ENCODE measurements at places on chromosomes 6 and 20.

GRCh38 chr6:129647044-129647443, 62.9 kb downstream of the ARHGAP18 start:
- DNase-seq, result no peak

DNA sequence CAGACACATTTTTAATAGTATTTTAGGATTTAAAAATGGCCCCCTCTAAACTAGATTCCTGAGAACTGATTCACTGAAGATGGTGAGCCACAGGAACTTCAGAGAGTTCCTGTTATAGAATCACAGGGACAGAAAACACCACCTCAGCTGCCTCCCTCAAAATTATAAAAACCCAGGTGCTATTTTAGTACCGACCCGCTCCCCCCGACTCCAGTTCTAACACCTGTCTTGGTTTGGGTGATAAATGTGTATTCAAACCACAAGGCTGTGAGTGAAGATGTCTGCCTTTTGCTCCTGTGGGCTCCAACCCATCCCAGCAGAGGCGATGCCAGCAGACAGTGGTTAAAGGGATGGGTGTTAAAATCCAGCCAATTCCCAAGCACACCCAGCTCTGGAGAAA, 127.4 kb upstream of the LY86 start:
- no peak for DNase-seq

DNA sequence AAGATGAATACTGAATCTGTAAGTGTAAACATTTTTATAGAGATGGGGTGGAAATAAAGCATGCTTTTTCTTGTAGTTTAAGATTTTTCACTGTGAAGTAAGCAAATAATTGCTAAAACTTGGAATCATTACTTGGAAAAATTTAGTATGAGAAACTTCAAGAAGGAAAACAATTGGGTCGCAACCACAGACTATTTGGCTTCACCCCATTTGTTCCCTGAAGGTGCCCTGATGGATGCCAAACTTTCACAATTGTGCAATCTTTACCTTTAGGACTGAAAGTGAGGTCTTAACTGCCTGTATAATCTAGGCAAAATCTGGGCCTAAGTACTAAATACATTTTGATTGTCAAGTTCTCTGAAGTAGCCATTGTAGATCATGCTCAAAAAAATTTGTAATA, 330.1 kb downstream of the HDGFL1 start:
- DNase-seq, result no peak

DNA sequence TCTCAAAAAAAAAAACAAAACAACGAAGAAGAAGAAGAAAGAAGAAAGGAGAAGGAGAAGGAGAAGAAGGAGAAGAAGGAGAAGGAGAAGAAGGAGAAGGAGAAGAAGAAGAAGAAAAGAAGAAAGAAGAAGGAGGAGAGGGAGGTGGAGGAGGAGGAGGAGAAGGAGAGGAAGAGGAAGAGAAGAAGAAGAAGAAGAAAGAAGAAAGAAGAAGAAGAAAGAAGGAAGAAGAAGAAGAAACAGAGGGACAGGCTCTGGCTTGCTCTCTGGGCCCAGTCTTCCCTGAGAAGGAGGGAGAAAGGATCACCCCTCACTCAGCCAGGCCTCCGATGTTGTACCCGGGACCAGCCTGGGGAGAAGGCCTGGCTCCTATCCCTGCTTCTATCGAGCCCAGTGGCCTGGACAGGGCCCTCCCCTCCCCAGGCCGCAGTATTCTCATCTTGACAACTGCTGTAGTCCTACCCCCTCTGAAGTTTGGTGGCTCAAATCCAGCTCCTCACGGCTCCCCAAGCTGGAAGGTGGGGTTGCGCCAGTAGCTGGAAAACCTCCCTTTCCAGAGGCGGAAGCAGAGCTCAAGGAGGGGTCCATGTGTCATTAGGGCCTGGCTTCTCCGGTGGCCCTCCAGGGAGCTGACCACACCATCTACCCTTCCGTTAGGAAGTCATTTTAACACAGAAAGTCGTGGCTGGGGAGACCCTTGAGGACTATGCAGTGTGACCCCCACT, 18.9 kb downstream of the C6orf132 start:
- no peak for DNase-seq

GRCh38 chr6:37205997-37206340, 36.0 kb downstream of the PIM1 start:
- DNase-seq, result no peak

DNA sequence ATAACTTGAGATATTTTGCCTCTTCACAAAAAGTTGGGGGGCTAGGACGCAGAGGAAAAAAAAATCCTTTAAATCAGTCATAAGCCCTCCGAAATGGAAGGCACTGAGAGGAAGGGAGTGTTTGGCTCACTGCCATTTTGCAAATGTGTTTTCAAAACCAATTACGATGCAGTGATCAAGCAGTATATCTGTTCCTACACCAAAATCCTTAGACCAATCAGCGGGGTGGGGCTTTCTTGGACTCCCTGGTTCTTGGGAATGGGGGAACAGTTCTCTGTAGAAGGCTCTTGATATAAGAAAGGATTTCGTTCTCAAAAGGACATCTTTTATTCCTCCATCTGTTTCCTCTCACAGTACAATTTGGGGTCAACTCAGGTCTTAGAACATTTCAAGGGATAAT, 478.6 kb upstream of the JARID2 start:
- no peak for DNase-seq

- DNase-seq, result no peak
Measured at GRCh38 chr6:151537556-151537955, 43.7 kb downstream of the CCDC170 start.

- no peak for DNase-seq
Measured at GRCh38 chr6:128932061-128932460, 49.1 kb downstream of the LAMA2 start.

- DNase-seq, result no peak
Measured at GRCh38 chr6:137210903-137211302, 8.3 kb downstream of the IFNGR1 start.

DNA sequence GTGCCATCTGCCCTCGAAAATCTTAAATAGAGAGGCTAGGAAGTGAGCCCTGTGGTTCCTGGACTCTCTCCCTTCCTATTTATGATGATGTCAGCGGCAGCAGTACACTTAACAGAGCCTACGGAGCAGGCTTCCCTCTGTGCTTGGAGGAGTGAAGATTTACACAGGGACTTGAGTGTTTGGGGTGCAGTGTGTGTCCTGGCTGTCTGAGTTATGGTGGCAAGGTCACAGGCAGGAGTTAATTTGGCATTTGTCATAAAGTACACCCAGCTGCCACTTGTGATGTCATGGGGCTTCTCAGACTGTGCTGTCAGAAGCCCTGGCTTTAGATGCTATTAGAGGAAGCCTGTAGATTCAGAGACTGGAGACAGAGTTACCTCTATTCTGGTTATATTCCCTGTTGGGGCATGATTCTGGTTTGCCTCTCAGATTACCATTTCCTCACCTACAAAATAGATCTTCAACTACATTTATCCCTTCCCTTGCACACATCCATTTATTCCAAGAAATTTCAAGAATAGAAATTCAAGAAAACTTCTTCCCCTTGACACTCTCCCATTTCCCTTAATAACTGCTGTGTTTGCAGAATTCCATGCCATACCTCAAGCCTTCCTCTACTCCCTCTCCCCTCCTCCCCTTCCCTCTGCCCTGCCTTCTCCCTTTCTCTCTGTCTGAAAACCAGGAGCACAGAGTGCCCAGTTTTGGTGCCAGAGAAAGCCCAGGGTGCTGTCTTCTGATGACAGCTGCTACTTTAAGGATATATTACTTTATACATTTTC, 72.1 kb downstream of the SLC24A3 start:
- DNase-seq, result no peak

- DNase-seq, result no peak
Measured at GRCh38 chr6:12459945-12460661, 169.9 kb downstream of the EDN1 start.

DNA sequence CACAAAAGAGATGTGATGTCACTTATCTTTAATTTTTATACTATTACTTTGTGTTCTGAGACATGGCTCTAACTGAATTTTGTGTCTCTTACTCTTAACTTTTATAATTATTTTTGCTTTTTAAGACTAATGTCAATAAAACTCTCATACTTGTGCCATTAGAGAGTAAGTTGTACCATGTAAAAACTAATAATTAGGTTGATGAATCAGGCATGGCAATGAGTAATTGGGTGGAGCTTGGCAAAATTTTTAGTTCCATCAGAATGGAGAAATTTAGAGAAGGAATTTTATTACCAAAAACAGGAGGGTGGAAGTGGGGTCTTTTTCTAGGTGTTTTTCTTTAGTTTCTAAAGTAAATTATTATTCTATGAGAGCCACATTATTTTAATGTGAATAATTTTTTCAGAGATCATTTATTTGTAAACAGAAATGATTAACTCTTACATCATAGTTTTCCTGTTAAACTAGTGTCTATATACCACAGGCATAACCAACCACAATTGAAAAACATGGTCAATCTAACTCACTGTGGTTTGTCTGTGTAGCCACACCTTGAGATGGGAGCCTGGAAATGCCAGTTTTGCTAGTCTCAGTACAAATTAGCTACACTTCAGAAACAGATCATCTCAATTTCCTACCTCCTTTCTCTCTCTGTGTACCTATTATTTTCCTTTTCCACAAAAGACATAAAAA, 51.8 kb downstream of the ELOVL4 start:
- no peak for DNase-seq

- DNase-seq, result no peak
Measured at GRCh38 chr20:46799781-46800408, 90.4 kb downstream of the SLC2A10 start.

- no peak for DNase-seq
Measured at GRCh38 chr20:21706261-21707195, 1.1 kb downstream of the PAX1 start.

DNA sequence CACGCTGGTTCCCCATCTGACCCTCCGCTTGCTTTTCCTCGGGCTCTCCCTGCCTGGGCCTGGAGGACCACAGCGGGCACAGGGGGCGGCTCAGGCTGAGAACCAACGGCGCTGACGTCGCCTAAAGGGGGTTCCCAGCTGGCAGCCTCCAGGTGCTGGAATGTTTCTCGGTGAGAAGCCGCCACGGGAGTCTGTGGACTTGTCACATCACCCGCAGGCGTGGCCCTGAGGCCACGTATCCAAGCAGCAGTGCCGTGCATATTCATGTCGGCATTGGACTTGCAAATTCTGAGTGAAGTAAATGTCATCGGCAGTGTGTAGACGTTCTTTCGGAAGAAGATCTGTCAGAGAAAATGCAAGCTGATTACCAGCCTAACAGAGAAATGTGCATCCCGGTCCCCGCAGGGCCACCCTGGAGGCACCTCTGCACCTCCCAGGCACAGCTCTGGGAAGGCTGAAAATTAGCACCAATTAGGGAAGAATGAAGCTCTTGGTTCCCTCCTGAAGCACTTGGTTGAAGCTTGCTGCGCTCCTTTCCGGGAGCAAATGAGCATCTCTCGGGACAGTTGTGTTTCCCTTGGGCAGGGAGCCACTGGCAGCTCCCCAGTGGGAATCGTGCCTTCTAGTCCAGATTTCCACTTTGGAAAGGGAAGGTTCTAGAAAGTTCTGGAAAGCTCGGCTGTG, 24.3 kb downstream of the NTSR1 start:
- DNase-seq, result no peak

DNA sequence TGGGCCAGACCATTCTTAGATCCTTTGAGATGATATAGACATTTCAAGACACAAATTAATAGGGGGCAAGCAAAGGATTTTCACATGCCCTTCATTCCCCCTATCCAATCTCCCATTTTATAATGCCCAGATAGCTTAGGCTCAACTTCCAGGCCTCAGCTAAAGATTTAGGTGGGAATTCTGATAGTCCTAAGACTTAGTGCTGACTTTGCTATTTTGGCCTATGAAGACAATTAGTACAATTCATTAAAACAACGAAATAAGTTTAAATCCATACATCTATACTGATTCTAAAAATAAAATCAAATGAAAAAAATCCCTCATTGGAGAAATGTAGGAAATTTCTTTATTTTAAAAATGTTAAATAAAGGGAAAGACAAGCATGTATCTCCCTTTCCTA, 259.5 kb downstream of the CBLN4 start:
- DNase-seq, result no peak

DNA sequence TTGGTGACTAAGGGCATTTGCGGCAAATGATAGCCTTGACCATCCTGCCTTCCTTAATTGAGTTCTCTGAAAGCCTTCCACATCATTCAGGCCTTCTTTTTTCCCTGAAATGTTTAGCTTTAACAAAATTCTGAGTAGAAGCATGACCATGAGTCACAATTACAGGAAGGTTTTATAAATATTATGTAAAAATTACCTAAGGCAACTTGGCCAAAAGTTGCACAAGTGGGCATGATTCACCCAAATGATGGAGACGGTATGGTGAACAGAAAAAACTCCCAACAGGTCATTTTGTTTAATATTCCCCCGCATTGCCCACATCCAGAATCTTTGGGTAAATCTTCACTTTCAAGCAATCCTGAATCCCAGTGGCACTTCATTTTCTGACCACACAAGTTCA, 37.0 kb downstream of the MC3R start:
- no peak for DNase-seq

DNA sequence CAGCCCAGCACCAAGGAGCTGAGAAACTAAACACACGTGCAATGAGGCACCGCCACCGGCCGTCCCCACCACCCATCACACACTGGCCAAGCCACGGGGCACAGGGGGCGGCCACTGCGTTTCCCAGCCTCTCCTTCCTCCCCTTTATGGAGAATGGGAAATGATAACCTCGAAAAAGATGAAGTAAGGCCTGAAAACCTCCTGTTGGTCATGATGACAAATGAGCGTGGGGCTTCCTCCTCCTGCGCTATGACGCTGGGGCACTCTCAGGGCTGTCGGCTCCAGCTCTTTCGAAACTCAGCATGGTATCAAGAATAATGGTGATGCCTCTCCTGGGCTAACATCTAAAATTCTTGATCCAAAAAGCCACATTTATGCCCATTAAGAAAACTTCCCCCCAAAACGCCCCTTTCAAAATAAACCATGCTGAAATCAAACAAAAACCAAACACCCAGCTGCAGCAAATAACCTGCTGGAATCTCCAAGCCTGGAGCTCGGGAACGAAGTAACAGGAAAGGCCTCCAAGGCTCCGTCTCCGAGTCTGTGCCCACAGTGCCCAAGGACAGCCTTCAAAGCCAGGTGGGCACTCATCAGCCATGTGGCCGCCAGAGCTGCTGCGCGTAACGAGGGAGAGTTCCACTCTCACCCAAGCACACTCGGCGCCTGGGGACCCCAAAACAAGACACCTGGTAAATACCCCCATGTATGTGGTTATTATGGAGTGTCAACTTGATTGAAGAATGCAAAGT, 50.0 kb downstream of the TAF4 start:
- DNase-seq, result no peak

- DNase-seq, result no peak
Measured at GRCh38 chr6:57226221-57226620, 4.1 kb upstream of the RAB23 start.

DNA sequence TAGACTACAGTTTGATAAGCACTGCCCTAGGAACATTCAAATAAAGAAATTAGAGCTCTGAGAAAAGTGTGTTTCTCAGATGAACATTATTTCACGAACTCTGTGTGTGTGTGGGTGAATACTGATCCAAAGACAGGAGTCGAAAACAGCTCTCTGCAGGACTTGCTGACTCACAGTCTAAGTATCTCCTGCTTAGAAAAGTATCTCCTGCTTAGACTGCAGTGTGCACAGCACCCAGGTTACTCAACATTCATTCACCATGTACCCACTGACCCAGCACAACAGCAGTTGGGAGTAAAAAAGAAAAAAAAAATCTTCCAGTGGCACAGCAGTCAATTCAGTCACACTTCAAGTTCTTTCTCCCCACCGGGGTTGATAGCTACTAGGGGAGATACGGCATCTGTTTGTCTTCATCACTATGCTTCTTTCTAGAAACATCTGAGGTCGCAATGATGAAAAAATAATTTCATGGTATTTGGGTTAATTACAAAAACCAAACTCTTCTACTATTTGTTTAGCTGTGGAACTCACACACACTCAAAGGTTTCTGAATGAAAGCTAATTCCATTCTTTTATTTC, 48.0 kb downstream of the GCLC start:
- DNase-seq, result no peak

Data from DMS79 (cell line).